Fibroblast of skin of right quadriceps (primary cell): ENCODE measurements at places on chromosomes 5 and 9.

DNA sequence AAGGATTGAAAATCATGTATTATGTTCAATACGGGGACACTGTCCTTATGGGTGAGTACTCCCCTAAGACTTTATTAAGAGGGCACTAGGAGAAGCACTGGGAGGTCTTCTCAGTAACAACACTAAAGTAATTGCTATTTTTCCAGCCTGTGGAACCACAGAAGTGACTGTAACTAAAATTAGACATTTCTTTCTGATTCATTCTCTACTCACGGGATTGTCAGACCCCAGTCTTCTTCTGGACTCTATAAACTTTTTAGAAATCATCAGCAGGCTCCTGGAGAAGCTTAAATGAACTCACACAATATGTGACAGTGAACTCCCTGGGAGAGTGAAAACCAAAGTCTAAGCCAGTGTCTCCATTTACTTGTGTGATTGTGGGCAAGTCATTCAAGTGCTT, 14.5 kb downstream of the TLR4 start:
- peak; percentile 14 for DNase-seq

DNA sequence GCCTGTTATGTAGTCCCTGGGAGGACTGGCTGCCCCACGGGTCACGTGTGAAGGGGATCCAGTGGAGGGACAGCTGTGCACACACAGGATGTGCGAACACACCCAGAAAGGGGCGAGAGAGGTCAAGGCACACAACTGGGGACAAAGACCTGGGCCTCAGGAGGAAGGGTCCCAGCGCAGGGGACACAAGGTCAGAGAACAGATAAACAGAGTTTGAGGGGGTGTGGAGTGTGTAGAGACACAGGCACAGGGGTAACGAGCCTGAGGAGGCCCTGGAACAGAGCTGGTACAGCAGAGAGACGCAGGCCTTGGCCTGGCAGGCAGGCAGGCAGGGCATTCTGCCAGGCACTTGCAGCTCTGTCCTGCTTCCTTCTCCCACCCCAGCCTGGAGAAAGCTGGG, 14.8 kb upstream of the PSMD5 start:
- DNase-seq, result no peak

DNA sequence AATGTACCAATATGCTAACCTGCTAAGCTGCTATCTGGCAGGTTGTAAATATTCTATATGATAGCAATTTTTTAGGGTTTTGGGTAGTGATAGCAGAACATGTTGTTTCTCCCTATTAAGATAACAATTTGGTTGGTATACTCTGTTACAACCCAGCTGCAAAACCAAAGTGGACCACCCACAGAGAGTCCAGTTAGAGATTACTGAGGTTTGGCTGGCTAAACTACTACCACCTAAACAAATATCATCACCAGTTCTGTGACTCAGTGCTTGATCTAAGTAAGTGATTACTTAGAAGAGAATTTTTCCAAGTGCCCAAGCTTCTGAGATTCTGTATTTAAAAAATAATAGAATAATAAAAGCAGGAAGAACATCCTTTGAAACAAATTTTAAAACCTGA, 72.3 kb downstream of the XRCC4 start:
- peak; percentile 22 for DNase-seq

- DNase-seq, result peak; percentile 57
Measured at GRCh38 chr5:176658007-176658599, 10.8 kb downstream of the TSPAN17 start.

DNA sequence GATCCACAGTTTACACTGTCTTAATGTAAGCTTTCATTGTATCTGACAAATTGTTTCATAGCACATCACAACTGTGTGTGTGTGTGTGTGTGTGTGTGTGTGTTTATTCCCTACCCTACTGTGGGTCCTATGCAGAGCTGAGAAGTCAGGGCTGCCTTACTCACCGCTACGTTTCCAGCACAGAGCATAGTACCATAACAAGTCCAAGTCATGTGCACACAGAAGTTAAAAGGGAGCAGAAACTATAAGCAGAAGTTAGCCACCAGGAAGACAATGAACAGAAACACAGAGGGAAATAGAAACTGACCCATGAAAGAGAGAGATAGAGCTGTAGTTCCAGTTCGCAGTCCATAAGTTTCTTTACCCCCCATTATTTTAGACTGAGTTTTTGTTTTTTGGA, 38.2 kb upstream of the DMXL1 start:
- no peak for DNase-seq

DNA sequence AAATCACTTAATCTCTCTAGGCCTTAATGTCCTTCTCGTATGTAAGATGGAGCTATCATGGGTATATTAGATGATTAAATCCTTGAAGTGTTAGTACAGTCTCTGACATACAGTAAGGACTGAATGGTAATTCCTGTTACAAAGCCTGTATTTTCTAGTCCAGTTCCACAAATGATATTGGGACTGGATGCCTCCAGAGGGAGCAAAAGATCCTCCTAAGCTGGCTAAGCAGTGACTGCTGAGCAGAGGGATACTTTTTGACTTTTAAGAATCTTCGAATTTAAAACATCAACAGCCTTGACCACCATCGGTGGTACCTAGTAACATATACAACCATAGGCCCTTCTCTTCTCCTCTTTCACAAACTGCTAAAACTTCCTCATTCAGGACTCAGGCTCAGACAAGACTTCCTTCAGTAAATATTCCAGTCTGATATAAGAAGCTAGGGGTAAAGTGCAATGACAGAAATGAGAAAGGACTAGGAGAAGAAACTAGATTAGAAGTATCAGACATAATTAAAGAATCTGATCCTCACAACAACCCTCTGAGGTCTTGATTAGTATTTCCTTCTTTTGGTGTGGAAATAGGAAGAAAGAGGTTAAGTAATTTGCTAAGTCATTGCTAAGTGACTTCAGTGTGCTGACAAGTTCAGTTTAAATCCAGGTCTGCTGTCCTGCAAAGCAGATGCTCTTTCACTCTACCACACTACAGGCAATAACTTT, 13.9 kb downstream of the PTAR1 start:
- peak; percentile 10 for DNase-seq

- DNase-seq, result peak; percentile 74
Measured at GRCh38 chr5:140342287-140342686, 4.1 kb downstream of the HBEGF start.

DNA sequence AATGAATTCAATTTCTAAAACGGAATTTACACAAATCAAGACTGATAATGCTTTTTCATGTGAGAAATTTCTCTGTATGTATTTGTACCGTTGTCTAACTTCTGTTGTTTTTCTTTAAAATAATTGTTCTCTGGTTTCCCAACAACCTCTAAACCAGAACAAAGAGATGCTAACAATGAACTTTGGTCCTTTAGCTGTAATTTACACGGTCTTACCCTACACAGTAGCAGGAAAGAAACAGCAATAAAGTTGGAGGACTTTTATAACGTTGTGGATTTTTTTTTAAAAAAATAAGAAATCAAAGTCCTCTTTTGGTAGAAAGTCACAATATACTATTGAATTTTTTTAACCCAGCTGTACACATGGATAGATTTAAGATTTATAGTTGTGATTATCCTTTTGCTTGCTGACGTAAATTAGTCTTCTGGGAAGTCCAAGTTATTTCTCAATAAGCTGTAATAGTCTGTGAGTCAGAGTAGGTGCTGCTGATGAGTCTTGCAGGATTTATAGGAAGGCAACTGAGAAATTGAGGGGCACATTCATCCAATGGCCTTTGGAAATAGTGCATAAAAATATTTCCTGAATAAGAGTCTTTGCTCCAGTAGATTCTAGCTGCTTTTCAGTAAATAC, 76.8 kb upstream of the PCSK1 start:
- peak; percentile 98 for DNase-seq

DNA sequence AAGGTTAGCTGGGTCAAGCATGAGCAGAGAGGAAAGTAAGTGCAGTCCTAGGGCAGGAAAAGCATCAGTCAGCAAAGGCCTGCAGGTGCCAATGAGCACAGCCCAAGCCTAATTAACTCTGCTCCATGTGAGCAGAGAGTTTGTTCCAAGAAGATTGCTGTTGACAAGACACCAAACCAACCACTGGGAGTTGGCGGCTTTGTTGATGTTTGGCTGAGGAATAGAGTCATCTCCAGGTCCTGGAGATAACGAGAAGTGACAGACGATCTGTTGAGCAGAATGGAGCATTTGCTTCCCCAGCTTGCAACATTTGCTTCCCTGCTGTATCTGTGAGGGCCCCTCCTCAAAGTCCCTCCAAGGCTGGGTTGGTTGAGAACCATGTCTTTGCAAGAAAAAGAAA, 68.2 kb downstream of the FAM114A2 start:
- DNase-seq, result no peak

DNA sequence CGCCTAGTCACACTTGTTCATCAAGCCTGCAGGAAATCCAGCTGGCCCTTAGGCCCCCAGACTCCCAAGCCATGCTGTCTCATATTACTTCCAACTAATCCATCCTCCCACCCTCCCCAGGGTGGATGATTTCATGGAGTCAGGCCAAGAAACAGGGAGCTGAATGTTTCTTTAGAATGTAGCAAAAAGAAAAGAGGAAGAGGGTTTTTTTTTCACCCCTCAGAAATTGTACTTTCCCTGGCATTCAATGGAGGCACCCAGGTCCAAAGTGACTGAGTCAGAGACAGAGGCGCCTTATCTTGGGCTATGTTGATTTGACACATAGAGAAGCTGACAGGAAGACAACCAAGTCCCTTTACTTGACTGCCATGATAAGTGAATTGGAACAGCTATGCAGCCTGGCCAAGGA, 260.2 kb upstream of the NR4A3 start:
- no peak for DNase-seq

- peak; percentile 5 for DNase-seq
Measured at GRCh38 chr5:102483736-102484135, 15.1 kb downstream of the SLCO6A1 start.

DNA sequence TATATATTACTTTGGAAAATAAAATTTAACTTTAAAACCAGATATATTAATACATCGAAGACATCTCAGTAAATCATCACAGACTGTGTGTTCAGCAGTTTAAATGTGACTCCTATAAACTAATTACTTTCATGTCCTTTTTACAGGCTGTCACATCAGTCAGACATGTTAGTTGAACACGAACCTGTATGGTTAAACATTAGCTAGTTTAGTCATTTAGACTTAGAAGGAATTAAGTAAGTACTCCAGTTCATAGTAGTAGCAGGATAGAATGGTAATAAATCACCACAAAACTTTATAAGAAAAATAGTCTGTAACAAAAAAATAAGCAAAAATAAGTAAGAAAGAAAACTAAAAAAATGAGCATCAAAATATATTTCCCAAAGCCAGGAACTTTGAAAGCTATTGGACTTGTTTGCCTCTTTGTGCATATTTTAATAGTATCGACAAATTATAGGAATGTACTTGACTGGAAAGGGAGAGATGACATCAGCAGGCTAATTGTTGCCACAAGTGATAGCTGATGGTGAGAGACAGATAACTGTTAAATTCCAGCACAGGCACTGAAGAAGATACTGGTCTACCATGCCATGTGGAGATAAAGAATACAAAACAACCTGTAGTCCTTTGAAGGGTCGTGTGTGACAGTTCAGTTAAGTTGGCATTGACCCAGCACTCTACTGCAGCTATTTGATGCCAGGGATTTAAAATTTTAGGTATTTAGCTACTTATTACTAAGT, 83.9 kb downstream of the RIC1 start:
- DNase-seq, result peak; percentile 22

DNA sequence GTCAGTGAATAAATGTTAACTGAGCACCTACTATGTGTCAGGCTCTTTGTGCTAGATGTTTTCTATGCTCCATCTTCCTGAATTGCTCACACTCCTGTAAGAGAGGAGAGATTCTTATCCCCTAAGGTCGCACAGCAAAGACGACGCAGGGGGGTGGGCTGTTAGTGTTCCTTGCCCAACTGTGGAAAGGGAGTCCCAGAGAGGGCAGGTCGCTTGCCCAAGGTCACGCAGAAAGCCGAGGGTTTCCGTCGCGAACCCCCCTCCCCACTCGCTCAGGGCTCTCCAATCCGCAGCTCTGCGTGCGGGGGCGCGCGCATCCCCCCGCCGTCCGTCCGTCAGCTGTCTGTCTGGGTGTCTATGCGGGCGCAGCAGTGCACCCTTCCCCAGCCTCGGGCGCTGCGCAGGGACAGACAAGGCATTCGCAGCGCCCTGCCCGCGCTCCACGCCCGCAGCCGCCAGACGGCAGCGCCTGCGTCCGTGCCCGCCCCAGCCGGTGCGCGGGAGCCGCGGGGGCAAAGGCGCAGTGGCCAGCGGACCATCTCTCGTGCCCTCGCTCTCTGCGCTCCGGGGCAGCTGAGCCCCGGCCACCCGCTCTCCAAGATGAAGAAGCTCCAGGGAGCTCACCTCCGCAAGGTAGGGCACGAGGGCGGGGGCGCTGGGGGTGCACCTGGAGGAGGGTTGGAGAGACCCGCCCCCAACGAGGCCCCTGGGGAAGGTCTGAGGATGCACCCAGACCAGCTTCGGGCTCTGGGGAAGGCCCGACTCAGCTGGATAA, at the start of gene SLC6A7:
TSS of gene SLC6A7 (plus strand) at position 335 of the 775 bp plus-strand sequence. CDS start at position 601, 266 bp downstream.
- DNase-seq, result no peak

DNA sequence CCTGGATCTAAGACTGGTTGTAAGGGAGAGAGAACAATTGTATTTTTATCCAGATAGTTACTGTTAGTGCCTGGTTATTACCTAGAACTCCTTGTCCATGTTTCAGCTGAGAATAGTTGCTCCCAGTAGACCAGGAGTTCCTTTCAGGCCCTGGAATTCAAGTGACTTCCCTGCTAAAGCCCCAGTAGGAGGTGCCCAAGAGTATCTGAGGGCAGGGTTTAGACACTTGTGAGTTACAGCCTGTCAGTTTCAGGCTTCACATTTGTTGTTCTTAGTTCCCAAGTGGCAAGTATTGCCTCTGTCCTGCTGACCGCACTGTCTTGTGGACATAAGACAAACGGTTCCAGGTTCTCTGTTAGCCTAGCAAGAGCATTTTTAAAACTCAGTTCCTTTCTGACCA, 743.9 kb upstream of the SEMA6A start:
- DNase-seq, result no peak

DNA sequence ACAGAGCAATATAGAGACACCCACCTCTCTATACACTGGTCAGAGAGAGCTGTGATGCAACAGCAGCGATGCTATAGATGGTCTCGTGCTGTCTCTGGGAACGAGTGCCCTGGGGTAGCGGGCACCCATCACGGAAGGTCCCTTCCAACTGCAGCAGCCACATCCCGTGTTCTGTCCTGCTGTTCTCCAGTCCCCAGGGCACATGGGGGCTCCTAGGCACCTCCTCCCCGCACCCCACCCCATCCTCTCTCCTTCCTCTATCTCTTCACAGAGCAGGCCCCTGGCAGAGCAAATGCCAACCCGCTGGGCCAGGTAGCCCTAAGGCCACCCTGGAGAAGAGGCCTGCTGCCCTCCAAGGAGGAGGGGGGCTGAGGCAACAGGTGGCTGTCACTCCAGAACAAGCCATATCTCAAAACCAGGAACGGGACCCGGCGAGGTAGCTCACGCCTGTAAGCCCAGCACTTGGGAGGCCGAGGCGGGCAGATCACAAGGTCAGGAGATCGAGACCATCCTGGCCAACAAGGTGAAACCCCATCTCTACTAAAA, 8.2 kb downstream of the FIBCD1 start:
- no peak for DNase-seq

GRCh38 chr9:37836386-37836785, 35.8 kb downstream of the DCAF10 start:
- DNase-seq, result no peak

- peak; percentile 70 for DNase-seq
Measured at GRCh38 chr9:108184941-108185340, 670.8 kb downstream of the ACTL7B start.

- peak; percentile 76 for DNase-seq
Measured at GRCh38 chr5:142981886-142982820, 212.0 kb downstream of the ARHGAP26 start.

- DNase-seq, result no peak
Measured at GRCh38 chr9:7298123-7298522, 501.5 kb downstream of the DMAC1 start.
